NT2/D1 (cell line): ENCODE measurements at places on chromosomes 4 and X.

DNA sequence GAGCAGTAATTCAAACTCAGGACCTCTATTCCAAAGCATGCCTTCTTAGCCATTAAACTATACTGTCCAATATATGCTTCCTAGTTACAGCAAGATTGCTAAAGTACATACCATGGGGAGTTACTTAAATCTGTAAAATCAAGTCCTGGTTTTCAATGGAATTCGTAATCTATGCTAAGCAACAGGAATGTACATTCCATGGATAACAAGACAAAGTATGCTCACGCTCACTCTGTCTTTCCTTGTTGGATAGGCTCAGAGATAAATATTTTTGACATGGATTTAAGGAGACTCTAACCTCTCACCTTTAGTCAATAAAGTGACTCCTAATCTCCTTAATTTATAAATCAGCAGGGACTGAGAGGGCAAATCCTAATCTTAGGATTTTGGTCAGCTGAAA, 47.3 kb upstream of the STK26 start:
- DNase-seq = no peak

GRCh38 chr4:679104-679481, 4.8 kb downstream of the MYL5 start:
- DNase-seq = no peak

DNA sequence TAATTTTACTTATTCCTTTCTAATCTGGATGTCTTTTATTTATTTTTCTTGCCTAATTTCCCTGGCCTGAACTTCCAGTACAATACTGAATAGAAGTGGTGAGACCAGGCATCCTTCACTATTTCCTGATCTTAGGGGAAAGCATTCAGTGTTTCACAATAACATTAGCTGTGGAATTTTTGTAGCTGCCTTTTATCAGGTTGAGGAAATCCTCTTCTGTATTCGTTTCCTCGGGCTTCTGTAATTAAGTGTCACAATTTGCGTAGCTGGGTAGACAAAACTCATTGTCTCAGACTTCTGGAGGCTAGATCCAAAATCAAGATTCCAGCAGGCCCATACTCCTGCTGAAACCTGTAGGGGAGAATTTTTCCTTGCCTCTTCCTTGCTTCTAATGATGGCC, 598.4 kb upstream of the FTHL17 start:
- DNase-seq = no peak

DNA sequence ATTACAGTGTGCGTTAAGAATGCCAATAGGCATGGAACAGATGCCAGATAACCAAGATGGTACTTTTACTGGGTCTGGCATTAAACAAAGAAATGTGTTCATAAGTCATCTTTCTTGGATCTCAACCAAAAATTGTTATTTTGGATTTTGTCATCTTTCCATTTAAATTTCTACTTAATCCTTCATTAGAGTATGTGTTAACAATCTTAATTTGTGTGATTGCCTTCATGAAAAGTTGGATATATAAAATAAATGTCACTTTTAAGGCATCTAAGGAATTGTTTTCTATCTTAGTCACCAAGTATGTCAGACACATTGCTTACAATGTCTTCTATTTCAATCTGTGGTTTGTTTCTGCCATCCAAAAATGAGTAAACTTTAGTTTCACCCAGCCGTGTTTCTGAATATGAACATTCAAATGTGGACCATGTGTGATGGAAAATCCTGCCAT, 87.5 kb downstream of the PALLD start:
- no peak for DNase-seq

- DNase-seq = no peak
Measured at GRCh38 chr4:9847968-9848748, 66.7 kb downstream of the DRD5 start.

- DNase-seq = no peak
Measured at GRCh38 chr4:141090473-141090872, 42.8 kb downstream of the RNF150 start.

DNA sequence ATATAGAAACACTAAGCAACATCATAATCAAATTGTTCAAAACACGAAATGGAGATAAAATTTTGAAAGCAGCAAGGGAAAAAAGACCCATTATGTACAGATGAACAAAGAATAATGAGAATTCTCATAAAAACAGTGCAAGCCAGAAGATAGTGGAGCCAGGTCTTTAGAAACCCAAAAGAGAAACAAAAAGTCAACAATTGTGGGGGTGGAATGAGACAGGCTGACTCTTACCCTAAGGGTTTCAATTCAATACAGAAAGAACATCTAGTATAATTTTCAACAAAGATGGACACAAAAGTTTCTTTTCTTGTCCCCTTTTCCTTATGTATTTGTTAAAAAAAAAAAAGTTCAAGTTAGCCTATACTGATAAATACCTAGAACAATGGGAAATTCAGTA, 34.0 kb upstream of the MAGEB2 start:
- DNase-seq = no peak

- no peak for DNase-seq
Measured at GRCh38 chr4:119130365-119131065, 5.1 kb upstream of the MYOZ2 start.

- no peak for DNase-seq
Measured at GRCh38 chr4:36303426-36304137, 22.2 kb downstream of the DTHD1 start.

- DNase-seq = no peak
Measured at GRCh38 chr4:80199947-80200346, 2.6 kb downstream of the PRDM8 start.

DNA sequence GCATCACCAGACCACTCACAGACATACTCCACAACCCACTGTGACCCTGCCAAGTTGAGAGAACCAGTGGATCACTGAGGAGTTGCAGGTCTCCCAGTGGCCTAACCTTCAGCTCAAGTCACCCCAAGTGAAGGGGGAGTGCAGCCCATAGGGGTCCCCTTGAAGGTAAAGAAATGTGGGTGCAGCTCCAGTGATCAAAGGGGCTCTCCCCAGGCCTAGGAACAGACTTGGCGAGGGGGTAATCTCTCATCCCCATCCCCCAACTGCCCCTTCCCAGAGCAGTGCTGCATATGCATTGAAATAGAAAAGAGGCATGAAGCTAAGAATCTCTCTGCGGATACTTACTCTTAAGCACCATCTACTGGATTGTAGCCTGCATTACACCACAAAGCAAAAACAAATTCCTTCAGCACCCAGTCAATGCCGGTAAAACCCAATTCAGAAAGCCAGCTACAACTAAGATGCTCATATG, 27.0 kb downstream of the MAGEE1 start:
- peak; percentile 38 for DNase-seq

DNA sequence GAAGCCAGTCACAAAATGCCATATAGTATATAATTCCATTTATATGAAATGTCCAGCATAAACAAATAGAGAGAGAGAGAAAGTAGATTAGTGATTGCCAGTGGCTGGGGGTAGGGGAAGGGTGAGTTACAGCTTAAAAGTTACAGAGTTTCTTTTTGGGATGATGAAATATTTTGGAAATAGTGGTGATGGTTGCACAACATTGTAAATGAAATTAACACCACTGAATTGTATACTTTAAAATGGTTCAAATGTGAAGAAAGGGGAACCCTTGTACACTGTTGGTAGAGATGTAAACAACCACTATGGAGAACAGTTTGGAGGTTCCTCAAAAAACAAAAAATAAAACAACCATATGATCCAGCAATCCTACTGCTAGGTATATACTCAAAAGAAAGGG, 131.2 kb upstream of the GPC4 start:
- no peak for DNase-seq

- peak; percentile 57 for DNase-seq
Measured at GRCh38 chr4:71593311-71593710, 190.6 kb downstream of the GC start.

DNA sequence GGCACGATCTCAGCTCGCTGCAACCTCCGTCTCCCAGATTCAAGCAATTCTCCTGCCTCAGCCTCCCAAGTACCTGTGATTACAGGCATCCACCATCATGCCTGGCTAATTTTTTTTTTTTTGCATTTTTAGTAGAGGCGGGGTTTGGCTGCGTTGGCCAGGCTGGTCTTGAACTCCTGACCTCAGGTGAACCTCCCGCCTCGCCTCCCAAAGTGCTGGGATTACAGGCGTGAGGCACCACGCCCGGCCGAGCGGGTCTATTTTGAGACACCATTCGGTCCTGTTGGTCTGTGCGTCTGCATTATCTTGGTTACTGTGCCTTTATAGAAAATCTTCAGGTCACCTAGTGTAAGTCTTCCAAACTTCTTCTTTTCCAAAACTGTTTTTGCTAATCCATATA, 21.7 kb upstream of the RGS12 start:
- DNase-seq = no peak

DNA sequence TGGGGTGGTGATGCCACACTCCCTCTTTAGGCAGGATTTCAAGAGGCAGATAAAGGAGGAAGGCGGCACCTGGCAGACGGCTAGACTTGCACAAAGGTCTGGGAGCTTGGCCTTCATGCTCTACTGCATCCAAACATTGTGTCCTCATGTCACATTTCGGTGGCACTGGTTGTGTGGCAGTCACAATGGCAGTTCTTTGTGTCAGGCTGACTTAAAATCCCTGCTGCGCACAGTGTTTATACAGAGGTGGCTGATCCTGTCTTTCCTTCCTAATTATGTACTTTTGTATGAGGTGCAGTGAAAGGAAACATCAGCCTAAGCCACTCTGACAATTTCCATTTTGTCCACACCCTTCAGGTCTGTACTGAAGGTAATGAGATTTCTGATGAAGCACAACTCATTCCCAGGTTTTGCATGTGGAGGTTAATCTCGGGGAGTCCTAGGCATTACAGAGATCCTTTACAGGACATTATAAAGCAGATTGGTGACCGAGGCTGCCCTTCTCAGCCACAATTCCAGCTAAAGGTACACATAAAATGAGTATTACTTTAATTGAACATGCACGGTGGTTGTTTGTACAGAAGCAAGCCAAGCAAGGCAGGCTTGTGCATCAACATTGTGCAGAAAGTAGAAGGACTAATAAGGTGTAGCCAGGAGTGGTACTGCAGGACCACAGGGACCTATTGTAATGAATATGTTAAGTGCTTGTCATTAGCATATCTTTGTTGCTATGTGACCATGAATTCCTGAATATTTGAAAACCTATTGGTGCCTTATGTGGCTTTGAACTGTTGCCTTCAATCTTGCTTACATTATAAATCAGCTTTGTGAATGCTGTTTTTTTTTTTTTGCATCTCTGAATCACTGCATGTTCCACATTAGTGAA, 147.6 kb downstream of the STK32B start:
- DNase-seq = no peak

DNA sequence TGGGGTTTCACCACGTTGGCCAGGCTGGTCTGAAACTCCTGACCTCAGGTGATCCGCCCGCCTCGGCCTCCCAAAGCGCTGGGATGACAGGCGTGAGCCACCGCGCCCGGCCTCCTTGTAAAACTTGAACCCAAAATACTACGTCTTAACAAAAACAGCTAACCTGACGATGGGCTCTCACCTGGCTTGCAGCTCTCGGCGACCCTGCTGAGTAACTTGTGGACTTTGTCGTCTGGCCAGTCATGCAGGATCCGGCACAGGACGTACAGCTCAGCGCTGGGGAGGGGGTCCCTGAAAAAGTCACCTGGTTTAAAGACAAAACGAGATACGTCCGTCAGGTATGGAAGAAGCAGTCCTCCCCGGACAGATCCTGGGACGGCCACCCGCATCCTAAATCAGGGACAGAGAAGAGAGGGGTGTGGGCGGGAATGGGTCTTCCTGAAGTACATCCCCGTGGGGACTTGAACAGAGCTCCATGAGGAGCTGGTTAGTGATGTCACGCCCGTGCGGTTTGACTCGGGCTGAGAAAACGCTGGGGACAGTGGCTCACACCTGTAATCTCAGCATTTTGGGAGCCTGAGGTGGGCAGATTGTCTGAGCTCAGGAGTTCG, 20.7 kb upstream of the SLC25A6 start:
- DNase-seq = no peak

- no peak for DNase-seq
Measured at GRCh38 chr4:109067508-109068235, 234.8 kb downstream of the COL25A1 start.

DNA sequence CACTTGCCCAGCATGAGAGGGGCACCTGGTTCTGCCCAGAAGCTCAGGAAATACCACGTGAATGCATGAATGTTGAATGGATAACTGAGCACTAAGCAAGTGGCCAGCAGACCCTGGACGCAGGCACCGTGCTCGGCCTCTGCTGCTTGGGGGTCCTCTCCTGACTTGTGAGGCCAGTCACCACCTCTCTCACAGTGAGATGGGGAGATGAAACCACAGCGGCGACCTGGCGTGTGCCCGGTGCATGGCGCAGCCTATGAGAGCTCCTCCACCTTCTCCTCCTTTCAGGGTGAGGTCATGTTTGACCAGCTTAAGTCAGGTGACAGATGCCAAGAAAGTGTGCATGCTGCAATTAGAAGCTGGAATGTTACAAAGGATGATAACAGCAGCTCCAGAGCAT, 75.5 kb downstream of the HMX1 start:
- no peak for DNase-seq

- no peak for DNase-seq
Measured at GRCh38 chrX:154598656-154599055, 13.7 kb downstream of the CTAG1A start.

- DNase-seq = no peak
Measured at GRCh38 chr4:5689065-5689464, 19.3 kb downstream of the EVC2 start.

DNA sequence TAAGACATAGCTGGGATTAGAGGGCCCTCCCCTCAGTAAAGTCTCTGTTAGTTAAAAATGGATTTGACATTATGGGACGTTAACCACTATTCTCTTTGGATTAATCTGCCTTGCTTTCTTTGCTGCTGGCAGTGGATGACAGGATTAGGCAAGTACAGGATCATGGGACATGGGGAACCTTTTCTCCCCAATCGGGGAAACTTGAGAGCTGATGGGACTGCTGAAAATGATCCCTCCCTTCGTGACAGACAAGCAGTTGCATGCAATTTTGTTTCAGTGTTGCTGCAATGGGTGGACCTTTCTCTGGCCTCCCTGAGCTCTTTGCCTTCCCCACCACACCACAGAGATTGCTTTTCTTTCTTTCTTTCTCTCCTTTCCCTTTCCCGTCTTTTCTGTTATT, 120.2 kb upstream of the BANK1 start:
- DNase-seq = no peak

DNA sequence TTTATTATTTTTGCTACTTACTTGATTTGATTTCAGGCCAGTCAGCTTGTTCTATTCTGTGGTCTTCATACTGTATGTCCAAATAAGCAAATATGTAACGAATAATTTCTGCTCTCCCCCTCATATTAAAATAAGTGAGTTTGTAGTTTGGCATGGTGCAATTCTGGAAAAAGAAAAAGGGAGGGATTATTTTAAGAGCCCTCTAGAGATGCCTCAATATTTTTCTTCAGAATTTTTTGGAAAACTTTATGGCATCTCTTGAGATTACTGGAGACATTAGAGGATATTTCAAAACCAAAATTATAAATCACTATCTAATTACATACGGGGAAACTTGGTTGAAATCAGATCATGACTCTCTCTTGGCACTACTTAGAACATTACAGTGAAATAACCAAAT, 8.2 kb downstream of the HPGDS start:
- DNase-seq = no peak

- no peak for DNase-seq
Measured at GRCh38 chr4:123783151-123783790, 386.7 kb downstream of the SPRY1 start.

DNA sequence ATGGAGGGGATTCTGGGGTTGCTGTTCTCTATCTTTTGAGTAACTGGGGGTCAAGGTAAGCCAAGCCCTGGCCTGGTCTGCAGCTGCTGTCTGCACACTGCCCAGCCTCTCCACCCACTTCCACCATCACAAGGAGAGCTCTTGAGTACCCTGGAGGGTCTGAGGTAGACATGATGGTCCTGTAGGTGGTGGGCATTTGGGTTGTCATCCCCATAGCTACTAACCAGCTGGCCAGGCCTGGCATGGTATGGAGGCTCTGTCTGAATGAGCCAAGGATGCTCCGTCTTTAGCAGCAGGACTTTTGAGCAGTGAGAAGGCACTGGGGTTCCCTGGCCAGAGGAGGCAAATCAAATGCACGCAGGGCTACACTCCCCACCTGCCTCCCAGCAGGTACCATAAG, 82.7 kb downstream of the NHSL2 start:
- no peak for DNase-seq
